Stimulated activated CD4-positive, alpha-beta T cell treated with anti-CD3 and anti-CD28 coated beads, Interleukin-2, amount 100 ng/mL, for 24 hours (primary cell): ENCODE measurements at places on chromosomes 3 and 15.

DNA sequence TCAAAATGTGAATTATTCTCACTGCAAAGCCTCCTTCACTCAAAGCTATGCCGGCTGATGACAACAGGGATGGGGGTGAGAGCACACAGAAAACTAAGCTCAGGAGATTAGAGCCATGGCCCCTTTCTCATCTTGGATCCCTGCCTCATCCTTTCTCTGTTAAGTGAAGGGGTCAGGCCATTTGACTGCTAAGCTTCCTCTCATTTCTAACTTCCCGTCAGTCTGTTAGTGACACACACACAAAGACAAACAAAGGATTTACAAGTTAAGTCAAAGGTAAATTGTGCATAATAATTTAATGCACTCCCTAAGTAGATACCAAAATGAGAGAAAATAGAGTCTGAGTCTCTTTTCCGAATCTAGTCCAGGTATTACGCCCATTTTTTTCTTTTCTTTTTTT is 1.2 kb downstream of the SS18L2 start:
- DNase-seq = no peak

- no peak for DNase-seq
These were observed 111.5 kb downstream of the CFAP44 start for GRCh38 chr3:113329757-113330156.

DNA sequence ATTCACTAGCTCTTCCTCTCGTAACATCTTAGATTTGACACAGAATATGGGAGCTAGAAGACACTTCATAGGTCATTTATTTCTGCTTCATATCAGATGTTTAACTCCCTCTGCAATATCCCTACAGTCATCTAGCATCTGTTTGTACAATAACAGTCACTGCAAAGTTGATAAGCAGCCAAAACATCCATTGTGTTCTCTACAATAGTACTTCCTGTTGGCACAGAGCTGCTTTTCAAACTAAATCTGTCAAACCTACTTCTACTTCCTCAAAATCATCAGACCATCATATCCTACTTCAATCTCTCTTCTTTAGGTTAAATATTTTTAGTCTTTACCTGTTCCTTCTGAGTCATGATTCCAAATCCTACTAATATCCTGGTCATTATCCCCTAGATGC is 233.2 kb downstream of the FGF12 start:
- DNase-seq = no peak

DNA sequence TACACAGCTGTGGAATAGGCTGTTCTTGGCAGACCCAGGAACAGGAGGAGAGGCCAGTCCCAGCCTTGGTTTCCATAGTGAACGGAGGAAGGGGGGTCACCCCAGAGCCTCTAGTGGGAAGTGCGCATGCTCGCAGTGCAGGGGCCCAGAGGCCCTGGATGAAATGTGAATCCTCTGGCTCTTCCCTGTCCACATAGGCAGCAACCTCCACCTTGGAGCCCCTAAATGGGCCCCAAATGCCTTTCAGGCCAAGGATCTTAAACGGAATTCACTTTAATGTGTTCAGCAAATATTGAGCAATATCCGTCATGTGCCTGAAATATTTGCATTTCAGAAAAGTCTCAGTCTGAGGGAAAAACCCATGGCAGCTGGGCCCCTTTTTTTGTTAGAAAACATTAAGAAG is 3.3 kb upstream of the NDN start:
- DNase-seq = no peak

- DNase-seq = no peak
These were observed 6.5 kb downstream of the PDCD10 start for GRCh38 chr3:167728176-167728575.

GRCh38 chr3:163672954-163673353 is 1405.3 kb downstream of the SI start:
- DNase-seq = no peak

DNA sequence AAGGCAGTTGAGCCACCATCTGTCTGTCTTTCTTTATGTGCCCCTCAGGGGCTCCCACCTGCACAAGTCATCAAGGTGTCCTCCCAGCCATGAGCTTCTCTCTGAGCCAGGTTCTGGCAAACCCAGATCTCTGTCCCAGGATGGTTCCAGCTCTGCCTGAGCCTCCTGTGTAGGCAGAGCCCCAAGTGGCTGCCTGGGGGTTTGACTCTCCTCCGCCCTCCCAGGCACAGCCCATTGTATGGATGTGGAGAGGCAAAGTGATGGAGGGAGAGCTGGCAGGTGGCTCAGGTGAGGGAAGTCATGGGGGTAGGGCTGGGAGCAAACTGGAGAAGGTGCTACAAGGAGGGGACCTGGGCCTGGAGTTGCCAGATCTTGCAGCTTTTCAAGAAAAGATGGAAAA is 56.9 kb downstream of the GRIP2 start:
- no peak for DNase-seq

DNA sequence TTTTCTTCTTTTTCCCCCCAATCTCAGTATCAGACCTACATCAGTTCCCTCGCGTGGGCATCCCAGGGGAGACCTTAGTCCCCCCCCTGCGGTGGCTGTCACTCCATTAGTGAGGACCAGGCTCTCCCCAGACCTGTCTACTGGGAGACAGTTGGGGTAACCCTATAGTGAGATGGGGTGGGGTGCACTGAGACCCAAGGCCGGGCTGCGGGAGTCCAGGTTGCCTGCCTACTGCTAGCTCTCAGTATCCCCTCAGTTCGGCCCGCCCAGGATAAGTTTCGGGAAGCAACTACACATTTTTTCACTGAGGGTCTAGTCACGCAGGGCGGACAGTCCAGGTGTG is 671 bp upstream of the DCUN1D1 start:
- DNase-seq = no peak

GRCh38 chr3:65875393-65876027 is 163.2 kb downstream of the MAGI1 start:
- no peak for DNase-seq

DNA sequence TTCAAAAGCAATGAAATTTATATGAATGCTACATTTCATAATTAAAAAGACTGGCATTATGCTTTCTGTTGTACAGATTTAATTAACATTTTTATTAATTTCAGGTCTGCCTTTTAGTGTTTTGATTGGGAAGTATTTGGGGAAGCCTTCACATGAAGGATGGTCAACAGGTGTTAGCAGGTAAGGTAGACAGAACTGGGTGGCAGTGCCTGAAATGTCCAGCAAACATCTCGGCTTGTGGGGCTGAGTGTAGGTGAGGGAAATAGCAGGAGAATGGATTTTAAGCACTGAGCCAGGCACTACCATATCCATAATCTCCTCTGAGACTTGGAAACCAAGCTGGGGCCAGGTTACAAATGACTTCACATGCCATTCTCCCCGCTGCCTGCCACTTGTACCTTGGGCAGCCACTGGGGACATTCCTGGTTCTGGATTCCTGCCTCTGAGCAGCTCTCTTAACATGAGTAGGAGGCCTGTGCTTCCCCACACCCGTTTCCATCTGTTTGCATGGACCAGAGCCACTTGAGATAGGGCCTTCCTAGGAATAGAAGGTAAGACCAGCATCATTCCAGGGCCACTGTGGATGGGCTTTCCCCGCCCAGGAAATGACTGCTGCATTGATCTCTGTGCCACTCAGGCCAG is 125.9 kb upstream of the HES1 start:
- no peak for DNase-seq

GRCh38 chr3:174439331-174440252 is 419.5 kb upstream of the NAALADL2 start:
- no peak for DNase-seq

DNA sequence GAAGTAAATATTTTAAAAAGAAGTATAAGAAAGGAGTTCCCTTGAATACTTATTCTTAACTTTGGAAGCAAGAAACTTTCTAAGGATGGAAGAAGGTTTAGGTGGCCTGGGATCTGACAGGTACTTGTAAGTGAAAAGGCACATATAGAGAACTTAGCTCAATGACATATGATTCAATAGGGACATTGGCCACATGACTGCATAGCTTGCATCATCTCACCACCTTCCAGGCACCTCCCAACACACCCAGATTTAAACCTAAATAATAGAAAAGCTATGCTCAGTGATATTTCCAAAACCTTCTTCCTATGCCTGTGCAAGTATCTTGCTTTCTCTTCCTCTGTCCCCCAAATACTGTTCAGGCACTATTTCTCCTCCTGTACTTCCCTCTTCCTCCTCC is 4.7 kb upstream of the P2RY1 start:
- no peak for DNase-seq

DNA sequence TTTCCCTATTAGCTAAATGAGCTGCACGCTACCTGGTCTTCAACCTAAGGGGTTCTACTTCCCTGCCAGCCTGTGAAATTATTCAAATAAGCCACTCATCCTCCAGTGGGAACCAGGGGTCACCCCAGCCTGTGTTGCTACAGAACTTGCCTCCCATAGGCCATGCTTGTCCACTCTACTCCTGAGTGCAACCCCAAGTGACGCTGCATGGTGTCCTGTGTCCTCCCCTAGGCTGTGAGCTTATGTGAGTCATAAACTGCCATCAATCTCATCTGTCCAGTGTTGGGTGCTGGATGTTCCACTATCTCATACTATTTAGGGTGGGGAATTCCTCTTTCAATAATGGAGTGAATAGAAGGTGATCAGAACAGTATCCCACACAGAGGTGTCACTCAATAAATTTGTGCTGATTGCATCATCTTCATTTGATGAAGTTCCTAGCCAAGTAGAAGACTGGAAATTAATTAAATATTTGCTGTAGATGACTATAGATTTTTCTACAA is 49.8 kb upstream of the SSR3 start:
- no peak for DNase-seq

DNA sequence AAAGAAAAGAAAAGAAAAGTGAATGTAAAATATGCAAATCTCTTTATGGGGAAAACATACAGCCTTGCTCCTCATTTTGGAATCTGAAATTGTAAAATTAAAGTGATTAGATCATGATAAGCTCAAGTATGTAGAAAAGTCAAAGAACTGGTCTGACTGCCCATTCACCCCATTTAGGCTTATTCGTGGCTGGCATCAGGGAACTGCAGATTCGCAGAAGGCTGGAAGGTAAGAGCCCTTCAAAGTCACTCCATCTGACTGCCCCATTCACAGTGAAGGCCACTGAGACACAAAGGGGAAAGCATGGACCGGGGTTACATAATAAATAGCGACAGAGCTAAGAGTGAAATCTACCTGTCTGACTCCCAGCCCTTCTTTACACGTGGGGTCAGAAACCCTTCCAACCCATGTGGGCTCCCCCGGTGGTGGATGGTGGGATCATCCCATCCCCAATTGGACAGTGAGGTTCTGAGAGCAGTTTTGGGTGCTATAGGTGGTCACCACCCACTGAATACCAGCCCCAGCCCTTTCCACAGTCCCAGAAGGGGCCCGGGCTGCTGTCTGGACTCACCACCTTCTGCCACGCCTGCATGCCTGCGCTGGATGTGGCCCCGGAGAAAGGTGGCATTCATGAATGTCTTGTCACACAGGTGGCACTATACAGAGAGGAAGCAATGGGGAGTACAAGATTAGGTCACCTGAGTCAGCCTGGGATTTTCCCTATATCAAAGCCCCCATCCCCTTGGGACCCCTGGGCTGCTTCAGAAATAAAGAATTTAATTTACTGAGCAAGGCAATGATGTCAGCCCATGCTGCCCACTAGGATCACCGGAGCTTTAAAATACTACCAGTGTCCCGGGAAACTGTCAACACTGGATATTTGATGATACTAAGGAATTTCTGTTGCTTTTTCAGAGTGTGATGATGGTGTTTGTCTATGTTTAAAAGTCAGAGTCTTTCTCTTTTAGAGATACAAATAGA is 17.9 kb downstream of the DZIP1L start:
- DNase-seq = peak; percentile 26

GRCh38 chr3:185630182-185630622 is 44.1 kb downstream of the SENP2 start:
- no peak for DNase-seq
